ENCODE measurements at places on chromosomes 4 and X. TPM values are rescaled to one million over a fixed set of nuclear protein-coding genes. Genes with fewer than 3 reads are reported as not detected.

Gene DRP2
- total RNA-seq, result not detected

- DNase-seq, result no peak
These were observed 590.8 kb downstream of the SPRY1 start for GRCh38 chr4:123987408-123987807.

DNA sequence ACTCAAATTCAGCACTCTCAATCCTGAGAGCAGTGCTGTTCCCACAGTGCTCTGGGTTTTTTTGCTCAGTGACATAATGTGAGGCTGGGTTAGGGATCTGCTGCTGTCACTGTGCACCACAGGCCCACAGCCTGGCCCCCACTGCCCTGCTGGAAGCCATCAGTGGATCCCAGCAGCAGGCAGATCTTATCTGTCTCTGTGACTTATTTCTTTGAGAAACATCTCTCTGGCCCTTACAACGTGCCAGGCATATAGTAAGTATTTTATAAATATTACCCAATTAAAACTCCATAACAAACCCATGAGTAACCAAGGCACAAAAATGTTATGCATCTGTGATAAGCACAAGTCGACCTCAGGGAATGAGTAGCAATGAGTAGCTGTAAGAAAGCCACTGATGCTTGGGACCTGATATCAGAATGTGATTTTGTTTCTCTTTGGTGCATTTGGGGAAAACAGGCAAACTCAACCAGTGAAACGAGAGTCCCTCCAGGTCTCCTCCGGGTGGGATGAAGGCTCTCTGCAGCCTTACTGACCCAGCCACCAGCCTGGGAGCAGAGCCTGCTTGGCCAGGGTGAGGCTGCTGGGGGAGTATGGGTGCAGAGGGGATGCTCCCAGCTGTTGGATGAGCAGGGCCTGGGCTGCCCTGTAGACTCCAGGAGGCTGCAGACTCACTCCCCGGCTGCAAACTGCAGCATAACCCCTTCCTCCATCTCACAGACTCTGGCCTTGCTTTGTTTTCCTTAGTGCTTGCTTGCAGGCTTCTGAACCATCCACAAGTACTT, 172.7 kb upstream of the LNX1 start:
- no peak for DNase-seq

Gene MAGEB17
- total RNA-seq, result 0.37 TPM

DNA sequence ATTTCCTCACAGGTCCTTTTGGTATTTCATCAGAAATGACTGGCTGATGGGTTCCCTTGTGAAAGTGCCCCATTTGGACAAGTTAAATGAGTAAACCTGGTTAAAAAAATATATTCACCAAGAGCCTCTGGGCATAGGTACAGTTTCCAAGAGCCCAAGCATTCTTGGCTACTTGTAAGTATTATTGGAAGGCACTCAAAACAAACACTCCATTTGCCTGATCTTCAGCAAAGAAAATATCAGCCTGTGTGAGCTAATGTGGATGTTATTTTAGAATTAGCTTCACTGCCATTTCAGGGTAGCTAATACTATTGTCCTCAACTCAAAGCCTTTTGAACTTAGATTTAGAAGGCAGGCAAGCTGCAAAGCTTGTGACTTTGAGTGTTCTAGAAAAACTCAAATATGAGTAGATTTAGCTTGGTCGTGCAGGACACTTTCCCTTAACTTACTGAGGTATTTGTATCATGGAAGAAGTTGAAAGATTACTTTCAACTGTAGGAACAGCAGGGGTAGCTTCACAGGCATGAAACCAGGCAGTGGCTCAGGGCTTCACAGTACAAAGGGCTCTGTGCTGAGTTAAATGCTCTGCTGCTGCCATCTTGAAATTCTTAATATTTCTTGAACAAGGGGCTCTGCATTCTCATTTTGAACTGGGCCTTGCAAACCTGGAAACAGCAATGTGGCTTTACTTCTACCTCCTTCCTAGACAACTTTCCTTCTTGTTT, 177.2 kb downstream of the AMELX start:
- DNase-seq, result no peak

DNA sequence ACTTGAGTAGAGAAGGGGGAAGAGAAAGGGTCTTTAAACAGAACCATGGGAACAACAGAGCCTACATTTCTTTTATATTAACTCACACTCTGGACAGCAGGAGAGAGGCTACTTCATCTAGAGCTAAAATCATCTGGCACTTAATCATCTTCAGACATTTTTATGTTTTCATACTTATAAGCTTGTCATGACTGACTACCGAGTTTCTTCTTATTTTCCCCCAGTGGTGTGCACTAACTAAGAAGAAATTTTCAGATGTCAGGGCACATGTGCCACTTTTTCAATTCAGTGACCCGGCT, 11.8 kb upstream of the RTL5 start:
- DNase-seq, result no peak

Gene PRR32
- total RNA-seq, result not detected

All from pancreas (tissue), 10 donors.